AG10803 (cell line): ENCODE measurements at places on chromosomes 7 and 10.

GRCh38 chr7:50145801-50146338 lies 52.8 kb upstream of the ZPBP start:
- DNase-seq: no peak

GRCh38 chr10:3197348-3198003 lies 24.9 kb upstream of the PITRM1 start:
- DNase-seq: peak; percentile 88

GRCh38 chr10:126479280-126479895 lies 91.1 kb upstream of the ADAM12 start:
- no peak for DNase-seq

- no peak for DNase-seq
Measured at GRCh38 chr7:8747338-8747737, 313.9 kb downstream of the NXPH1 start.

- DNase-seq: peak; percentile 80
Measured at GRCh38 chr10:62831346-62831745, 15.2 kb upstream of the EGR2 start.

DNA sequence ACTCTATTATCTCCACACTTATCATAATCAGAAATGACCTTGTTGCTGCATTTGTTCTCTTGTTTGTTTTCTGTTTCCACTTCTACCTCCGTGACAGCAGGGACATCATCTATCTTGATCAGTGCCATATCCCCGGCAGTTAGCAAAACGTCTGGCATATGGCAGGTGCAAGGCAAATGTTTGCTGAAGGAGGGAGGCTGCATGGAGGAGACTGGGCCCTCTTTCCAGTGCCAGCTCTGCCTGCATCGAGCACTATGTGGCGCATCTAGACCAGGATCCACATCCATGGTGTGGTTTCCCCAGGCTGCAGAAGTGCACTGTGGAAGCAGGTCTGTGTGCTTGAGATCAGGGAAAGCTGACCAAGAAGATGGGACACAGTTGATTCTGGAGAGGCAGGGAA lies 181.2 kb downstream of the KCNMA1 start:
- no peak for DNase-seq

DNA sequence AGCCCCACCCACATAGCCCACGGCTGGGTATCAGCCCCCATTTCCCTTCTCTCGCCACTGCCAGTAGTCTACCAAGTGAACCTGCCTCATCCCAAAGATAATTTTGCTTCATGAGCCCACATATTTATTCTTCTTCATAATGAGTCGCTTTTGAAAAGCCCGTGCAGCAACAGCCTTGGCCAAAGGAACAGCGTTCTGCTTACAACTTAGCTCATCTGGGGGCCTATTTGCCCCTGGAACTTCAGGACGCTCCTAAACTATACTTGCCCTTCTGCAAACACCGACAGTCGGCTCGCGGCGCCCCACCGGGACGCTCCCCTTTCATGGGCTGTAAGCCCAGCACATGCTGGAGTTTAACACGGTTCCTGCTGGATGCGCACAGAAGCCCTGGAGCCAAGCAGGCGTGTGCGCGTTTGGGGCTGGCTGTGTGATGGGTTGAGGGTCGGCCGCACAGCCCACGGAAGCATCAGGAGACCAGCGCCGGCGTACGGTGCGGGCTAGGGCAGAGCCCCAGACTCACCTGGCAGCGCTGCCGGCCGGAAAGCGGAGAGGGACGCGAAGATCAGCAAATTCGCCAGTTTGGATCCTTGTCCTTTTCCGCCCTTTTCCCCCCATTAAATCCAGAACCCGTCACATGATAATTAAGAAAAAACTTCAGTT lies 370 bp downstream of the TMEM60 start:
- peak; percentile 31 for DNase-seq

- no peak for DNase-seq
Measured at GRCh38 chr7:140045697-140046096, 17.1 kb downstream of the PARP12 start.

- no peak for DNase-seq
Measured at GRCh38 chr7:141511676-141512396, 39.4 kb upstream of the AGK start.

DNA sequence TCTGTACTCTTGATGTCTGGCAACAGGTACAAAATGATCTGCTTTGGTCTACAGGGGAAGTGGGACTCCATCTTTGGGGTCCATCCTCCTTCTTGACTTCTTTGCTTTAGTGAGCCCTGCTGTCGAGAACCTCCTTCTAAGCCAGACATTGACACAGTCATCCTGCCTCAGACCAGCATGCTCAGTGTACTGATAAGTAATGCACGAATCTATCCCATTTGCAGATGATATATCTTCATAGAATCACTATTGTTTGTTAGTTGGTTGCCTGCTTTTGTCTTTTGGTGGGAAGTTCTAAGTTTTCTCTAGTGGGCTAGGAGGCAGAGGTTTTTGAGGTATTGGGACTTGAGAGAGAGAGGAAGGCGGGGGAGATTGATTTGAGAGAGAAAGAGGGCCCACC lies 8.9 kb downstream of the H2BK1 start:
- no peak for DNase-seq

GRCh38 chr7:123660514-123661354 lies 5.1 kb downstream of the LMOD2 start:
- no peak for DNase-seq

DNA sequence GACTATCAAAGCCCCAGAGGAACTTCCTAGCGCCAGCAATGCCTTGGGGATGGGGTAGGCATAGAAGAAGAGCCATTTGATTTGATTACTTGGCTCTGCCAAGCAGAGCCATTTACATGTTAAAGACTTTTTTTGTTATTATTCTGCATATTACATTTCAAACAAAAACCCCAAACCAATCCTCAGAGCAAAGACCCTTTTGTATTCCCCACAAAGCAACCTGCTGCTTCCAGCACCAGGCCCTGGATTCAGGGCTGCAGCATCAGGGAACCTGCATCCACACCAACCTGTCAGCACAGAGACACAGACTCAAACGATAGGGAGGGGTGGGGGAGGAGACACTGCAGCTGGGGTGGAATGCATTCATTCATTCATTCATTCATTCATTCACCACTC lies 73.2 kb downstream of the GRID1 start:
- no peak for DNase-seq

DNA sequence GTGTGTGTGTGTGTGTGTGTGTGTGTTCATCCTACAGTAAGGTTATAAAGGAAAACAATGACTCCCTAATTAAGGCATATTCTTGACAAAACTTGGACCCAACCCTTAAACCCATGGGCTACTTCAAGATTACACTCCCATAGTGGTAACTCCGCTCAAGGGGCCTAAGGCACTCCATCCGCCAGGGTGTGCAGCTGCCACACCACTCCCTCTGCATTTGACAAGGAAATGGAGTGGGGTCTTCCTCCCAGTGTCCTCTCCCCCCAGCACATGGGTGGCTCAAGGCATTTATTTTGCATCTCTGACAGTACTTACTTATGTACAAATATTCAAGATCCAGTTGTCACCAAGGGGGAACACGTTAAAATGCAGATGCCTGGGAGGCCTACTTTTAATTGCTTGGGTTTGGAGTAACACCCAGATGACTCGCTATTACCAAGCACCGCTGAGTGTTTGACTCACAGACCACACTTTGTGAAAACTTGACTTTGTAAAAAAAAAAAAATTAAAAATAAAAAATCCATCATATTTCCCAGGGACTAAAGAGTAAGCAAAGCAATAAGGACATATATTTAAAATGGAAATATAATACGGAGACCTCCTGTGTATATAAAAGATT lies 53.0 kb upstream of the AGR3 start:
- DNase-seq: peak; percentile 23

GRCh38 chr7:64555046-64555445 lies 7.8 kb downstream of the ZNF680 start:
- DNase-seq: no peak

GRCh38 chr7:53800746-53801145 lies 741.4 kb upstream of the VSTM2A start:
- DNase-seq: no peak

GRCh38 chr10:48609441-48609840 lies 4.6 kb upstream of the ARHGAP22 start:
- DNase-seq: no peak

DNA sequence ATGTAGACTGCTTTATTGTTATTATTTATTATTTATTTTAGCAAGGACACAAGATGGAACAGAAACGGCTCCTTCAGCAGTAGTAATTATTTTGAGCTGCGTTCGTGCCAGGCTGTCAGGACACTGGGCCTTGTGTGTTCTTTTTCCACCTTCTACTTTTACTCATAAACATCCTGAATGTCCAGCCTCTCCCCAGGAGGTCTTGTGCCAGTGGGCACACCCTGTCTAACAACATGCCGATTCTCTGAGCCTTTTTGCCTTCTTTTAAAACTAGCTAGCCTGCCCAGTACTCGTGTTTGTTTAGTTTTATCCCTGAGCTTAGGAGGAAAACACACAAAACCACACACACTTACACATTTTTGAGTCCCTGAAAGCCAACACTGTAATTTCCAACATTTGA lies 1.2 kb downstream of the SCIN start:
- no peak for DNase-seq

- DNase-seq: no peak
Measured at GRCh38 chr7:82507976-82508677, 64.5 kb upstream of the CACNA2D1 start.

GRCh38 chr10:70648427-70648826 lies 23.9 kb upstream of the ADAMTS14 start:
- DNase-seq: no peak

DNA sequence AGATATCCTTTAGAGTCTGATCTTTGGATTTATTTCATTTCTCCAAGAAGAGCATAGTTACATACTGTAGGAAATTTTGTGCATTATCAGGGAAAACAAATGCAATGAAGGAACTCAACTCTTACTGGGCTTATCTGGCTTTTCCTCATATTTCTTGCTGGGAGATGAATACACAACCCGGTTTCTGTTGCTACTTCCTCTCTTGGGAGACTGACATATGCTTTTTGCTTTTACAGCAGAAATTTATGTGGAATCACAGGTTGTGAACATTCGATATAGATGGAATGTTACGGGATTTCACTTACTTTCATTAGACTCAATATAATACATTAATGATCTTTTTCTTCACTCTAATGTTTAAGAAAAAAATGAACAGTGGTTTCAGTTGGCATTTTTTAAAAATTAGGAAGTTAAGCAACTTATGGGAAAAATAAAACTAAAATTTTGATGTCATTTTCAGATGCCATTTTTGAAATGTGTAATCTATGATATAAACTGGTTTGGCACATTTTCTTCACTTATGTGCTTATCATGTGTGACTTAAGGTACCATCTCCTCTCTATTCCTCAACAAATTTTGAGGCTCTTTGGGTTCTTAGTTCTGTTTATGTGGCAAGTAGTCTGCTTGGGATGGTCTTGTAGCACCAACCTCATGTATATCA lies 7.1 kb downstream of the SND1 start:
- DNase-seq: no peak

DNA sequence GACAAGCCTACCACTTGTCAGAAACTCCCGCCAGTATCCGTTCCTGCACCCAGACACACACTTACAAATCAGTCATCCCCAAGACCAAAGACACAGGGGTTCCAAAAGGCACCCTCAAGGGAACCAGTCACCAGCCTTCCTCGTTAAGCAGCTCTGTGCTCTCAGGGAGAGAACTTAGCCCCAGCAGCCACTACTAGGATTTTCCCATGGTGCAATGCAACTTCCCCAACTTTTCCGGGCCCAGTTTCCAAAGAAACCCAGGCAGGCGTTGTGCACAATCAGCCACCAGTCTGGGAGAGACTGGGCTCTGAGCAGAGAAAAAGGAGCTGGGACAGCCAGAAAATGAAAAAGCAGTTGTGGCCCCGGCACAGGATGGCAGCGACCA lies 1.2 kb downstream of the DLG5 start:
- DNase-seq: peak; percentile 49

- no peak for DNase-seq
Measured at GRCh38 chr7:131683536-131684125, 127.2 kb upstream of the PODXL start.

DNA sequence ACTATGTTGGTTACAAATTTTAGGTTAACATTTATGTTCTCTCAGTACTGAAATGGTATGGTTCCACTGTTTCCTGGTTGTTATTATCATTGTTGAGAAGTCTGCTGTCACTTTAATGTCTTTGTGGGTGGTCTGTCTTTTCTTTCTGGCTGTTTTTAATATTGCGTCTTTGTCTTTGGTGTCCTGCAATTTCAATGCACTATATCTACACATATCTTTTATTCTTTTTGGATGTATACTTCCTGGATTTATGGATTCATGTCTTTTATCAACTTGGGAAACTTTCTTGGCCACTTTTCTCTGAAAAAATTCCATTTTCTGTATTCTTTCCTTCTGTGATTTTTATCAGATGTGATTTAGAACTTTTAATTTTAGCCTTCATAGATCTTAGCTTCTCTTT lies 250.2 kb downstream of the BUB3 start:
- DNase-seq: no peak
